ENCODE measurements at places on chromosomes 1 and 21.

DNA sequence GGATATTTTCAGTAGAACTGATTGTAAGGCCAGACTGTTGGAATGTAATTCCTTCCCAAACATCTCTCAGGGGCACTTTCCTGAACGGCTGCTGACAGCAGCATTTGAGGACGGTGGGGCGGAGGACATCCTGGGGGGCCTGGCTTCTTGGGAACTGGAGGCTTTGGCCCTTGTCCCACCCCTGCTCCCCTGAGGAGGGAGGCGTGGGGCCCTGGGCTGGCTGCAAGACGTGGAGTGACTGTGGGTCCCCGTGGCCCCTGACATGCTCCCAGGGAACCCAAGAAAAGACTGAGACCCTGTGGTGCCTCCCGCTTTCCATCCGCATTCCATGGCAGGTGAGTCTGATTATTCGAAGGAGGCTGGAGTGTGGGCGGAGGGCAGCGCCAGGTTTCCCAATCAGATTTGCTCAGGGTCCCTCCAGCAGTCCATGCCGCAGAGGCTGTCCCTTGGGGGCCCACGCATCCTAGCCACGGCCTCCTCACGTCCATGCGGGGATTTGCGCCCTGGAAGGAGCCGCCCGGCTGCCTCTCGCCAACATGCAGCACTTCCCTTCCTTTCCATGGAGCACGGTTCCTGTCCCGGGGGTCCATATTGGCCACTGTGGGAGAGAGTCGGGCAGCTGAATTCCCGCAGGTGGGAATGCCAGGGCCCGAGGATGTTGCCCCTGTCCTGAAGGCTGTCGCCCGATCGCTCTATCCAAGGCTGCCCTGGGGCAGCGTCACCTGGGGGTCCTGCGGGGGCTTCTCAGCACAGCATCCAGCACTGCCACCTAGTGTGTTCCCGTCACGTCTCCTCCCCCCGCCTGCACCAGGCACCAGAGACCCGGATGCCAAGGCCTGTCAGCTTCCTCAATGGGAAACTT lies 69.0 kb downstream of the FAAP20 start:
- no peak for DNase-seq

- no peak for DNase-seq
Observed at GRCh38 chr1:17193222-17194132, 11.5 kb upstream of the PADI1 start.

- no peak for DNase-seq
Observed at GRCh38 chr1:21704145-21704544, 35.0 kb upstream of the RAP1GAP start.

DNA sequence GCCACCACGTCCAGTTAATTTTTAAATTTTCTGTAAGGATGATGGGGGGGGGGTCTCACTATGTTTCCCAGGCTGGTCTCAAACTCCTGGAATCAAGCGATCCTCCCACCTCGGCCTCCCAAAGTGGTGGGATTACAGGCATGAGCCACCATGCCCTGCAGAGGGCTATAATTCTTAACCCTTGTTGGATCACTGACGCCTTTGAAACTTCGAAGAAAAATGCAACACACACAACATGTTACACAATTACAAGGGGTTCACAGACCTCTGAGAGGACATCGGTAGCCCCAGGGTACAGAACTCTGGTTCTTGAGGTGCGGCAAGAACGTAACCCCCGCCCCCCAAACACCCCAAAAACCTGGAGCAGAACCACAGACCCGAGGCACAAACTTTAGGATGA lies 8.4 kb upstream of the LUZP1 start:
- DNase-seq: no peak

- no peak for DNase-seq
Observed at GRCh38 chr21:44897326-44898010, 23.2 kb downstream of the ITGB2 start.
